MCF 10A (cell line): ENCODE measurements at places on chromosomes 13 and 19. TPM values are rescaled to one million over a fixed set of nuclear protein-coding genes. Genes with fewer than 3 reads are reported as not detected.

ZNF418 gene
- total RNA-seq: not detected in 2 replicates

GRCh38 chr19:41758846-41759245 is 3.5 kb downstream of the CEACAM6 start:
- no peak for DNase-seq

ANGPTL8 gene
- total RNA-seq: not detected in 2 replicates

MIDN gene
- 73.6 and 96.9 TPM in 2 replicates for total RNA-seq

- peak; percentile 32 for DNase-seq
These were observed 19.5 kb downstream of the FAM124A start for GRCh38 chr13:51241720-51242119.

GRCh38 chr19:39173502-39173991 is 23.2 kb upstream of the NCCRP1 start:
- DNase-seq: no peak

ZNF846 gene
- 3.2 and 3.3 TPM in 2 replicates for total RNA-seq

SHANK1 gene
- 0.10 and 0.44 TPM in 2 replicates for total RNA-seq

- DNase-seq: no peak
These were observed 441.0 kb downstream of the KLF12 start for GRCh38 chr13:73693215-73693614.

- no peak for DNase-seq
These were observed 17.0 kb upstream of the COX7A1 start for GRCh38 chr19:36169084-36169760.

DNA sequence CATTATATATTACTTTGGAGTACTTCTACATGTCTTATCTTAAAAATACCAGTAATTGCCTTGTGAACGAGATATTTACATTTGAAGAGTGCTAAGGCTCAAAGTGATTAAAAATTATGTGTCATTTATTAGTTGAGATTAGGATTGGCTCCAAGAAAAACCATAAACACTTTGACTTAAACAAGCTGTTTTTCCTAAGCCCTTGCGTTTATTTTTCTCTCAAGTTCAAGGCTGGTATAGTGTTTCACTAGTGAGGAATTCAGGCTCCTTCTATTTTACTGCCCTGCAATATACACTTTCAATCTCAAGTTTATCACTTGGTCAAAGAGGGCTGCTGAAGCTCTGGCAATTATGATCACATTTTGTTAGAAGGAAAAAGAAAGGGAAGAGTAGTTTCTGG is 49.9 kb downstream of the UFM1 start:
- no peak for DNase-seq

DNA sequence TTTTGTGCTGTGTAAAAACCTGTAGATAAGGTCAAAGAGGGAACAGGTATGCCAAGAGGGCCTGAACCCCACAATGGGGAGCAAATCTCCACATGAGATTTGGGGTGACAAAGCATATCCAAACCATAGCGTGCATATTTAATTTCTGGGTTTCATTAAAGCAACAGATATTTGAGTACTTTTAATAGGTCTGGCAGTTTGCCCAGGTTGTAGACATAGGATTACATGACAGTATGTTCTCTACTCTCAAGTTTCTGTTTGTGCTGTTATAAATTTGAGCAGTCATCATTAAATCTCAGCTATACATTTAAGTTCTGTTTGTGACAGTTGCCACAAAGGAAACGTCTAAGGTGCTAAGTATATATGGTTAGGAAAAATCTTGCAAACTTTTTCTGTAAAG is 236.4 kb downstream of the ATP8A2 start:
- no peak for DNase-seq

GRCh38 chr13:105936816-105937215 is 598.6 kb downstream of the EFNB2 start:
- no peak for DNase-seq

MAST1 gene
- total RNA-seq: 1.0 and 1.6 TPM in 2 replicates

GRCh38 chr19:34184880-34185491 is 12.7 kb downstream of the LSM14A start:
- DNase-seq: no peak

DNA sequence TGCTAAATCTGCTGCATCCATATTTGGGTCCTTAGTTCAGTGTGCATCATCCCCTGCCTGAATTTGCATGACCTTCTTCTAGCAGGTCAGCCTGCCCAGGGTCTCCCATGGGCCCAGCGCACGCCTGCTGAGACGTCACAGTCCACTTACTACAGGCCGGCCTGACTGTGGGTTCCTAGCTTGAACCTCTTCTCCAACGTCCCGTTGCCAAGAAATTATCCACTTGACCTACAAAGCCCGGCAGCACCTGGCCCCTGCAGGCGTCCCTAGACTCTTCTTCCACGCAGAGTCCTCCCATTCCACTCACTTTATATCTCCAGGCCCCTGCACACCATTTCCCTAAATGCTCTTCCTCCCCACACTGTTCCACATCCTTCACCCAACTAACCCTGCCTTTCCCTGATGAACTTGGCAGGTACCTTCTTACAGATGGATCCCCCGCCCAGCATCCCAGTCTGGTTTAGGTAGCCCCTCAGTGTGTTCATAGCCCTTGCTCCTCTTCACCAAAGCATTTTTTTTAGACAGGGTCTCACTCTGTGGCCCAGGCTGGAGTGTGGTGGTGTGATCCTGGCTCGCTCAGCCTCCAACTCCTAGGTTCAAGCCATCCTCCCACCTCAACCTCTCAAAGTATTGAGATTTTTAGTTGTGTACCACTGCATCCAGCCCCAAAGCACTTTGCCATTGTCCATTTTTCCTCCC is 155.0 kb upstream of the SOX1 start:
- DNase-seq: no peak

- peak; percentile 61 for DNase-seq
These were observed 44.4 kb downstream of the ELF1 start for GRCh38 chr13:40974460-40975407.

DNA sequence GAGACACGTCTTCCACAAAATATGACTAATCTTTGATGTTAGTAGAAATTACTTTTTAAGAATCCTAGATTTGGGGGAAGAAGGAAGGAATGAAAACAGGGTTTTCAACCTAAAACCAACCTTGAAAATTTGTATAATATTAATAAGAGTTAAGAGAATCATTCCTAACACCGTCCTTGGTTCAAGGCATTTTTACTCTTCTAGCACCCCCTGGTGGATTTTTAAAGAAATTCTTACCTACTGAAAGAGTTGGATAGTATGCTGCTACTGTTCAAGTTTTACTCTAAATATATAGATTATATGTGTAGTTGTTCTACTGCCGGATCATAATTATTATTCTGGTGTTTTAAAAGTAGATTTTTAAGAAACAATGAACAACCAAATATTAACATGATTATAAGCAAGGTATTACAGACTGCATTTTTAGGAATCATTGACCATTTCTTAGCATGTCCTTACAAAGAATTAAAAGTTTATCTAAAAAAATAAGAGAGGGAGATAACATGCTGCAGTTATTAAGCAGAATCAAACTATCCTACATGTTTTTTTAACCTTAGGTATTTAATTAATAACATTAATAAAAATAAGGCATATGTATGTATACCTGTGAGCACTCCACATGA is 7.4 kb upstream of the SLITRK6 start:
- peak; percentile 66 for DNase-seq

DNA sequence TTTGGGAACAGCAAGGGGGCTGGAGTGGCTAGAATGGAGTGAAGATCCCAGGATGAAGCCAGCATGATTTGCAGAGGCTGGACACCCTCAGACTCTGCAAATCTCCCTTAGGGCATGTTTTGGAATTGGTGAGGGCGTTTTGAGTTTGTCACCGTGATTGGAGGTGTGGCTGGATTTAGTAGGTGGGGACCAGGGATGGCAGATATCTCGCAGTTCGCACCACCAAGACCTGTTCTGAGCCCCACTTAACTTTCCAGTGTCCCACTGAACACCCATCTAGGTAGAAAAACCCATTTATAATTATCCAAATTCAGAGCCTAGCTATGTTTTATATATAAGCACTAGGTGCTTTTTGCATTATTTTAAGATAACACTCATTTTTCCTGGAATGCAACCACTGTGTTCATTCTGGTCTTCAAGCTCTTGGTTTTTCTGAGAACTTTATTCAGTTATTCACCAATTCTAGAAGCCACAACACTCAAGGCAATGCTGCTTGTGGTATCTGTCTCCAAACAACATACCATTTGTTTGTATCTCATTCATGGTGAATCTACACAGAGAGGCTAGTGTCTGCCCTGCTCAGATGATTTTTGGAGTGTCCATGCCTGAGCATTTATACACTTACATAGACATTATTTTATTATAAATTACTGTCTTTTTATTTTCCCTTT is 3.0 kb upstream of the NANOS2 start:
- DNase-seq: no peak

KANK3 gene
- total RNA-seq: 0.79 and 1.2 TPM in 2 replicates

DNA sequence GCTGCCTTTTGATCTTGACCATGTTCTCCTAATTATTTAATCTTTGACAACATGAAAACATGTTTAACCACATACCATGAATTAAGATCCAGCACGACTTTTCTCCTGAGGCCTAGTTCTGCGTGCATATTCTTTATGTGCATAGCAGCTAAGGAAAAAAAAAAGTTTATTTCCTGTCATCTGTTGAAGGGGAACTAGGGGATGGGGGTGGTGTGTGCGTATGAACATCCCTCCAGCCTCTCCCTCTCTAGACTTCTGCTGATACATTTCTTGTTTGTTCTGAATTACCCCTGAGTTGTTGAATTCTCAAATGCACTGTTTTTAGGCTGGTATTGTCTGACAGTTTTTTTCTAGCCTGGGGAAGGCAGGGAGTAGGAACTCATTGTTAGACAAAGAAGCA is 543.3 kb downstream of the FGF9 start:
- no peak for DNase-seq

DNA sequence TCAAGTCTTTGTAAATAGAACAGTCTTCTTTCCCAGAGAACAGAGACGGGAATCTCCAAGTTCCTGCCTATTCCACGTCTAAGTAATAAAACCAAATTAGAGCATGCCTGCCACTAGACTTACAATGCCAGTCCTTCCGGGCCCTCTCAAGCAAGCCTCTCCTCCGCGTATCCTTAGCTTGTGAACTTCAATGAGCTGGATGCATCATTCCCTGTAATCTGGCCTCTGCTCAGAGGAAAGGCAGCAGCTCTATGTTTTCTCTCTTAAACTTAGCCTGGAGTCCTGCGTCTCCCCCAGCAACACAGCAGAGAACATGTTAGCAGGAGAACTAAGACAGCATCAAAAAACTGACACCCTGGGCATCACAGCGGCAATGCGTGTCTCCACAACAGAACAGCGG is 8.2 kb downstream of the NALCN start:
- DNase-seq: no peak

- DNase-seq: no peak
These were observed 13.7 kb downstream of the SMIM24 start for GRCh38 chr19:3466635-3467034.

ZNF547 gene
- total RNA-seq: 3.7 and 4.3 TPM in 2 replicates

CPAMD8 gene
- 1.3 and 2.3 TPM in 2 replicates for total RNA-seq
